Right ventricle myocardium superior (tissue), 1 donor: ENCODE measurements at places on chromosomes 11 and 22. TPM values are rescaled to one million over a fixed set of nuclear protein-coding genes. Genes with fewer than 3 reads are reported as not detected.

- DNase-seq = no peak
Observed at GRCh38 chr22:43827926-43828724, 16.0 kb upstream of the EFCAB6 start.

The CACNA1I gene
- total RNA-seq = 0.03 TPM

The OR52I1 gene
- total RNA-seq = not detected

- no peak for DNase-seq
Observed at GRCh38 chr11:20368438-20368837, 4.9 kb downstream of the HTATIP2 start.

- DNase-seq = peak; percentile 83
Observed at GRCh38 chr11:16603890-16604793, 134.3 kb upstream of the C11orf58 start.

DNA sequence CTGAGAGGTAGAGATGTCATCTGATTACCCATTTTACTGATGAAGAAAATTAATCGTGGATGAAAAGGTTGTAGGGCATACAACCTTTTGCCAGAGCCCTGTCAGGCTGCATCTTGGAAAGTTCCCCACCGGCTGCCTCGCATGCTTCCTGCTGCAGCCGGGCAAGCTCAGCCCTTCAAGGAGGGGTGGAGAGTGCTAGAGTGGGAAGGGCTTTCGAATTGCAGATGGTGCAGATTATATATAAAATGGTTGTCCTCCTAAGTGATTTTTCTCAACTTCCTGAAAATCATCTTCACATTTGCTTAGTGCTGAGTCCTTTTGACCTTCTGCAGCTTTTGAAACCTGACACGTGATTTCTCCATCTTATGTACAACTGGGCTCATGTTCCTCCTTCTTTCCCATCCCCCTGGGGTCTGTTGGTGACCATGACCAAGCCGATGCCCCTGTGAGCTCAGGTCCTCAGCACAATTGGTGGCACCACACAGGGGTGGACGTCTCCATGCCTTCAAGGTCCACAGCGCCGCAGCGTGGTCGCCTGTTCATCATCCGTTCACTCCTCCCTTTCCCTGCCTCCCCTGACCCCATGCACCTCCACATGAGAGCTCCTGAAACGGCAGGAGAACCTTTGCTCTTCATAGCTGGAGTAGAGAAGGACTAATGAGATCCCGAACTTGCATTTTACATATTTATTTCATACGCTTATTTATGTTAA is 47.6 kb upstream of the MYO18B start:
- no peak for DNase-seq

- no peak for DNase-seq
Observed at GRCh38 chr11:1847006-1847735, 5.7 kb upstream of the LSP1 start.

The PKDREJ gene
- total RNA-seq = 0.05 TPM
